Hematopoietic multipotent progenitor cell (in vitro differentiated cells): ENCODE measurements at places on chromosomes 1 and 21. TPM values are rescaled to one million over a fixed set of nuclear protein-coding genes. Genes with fewer than 3 reads are reported as not detected.

DNA sequence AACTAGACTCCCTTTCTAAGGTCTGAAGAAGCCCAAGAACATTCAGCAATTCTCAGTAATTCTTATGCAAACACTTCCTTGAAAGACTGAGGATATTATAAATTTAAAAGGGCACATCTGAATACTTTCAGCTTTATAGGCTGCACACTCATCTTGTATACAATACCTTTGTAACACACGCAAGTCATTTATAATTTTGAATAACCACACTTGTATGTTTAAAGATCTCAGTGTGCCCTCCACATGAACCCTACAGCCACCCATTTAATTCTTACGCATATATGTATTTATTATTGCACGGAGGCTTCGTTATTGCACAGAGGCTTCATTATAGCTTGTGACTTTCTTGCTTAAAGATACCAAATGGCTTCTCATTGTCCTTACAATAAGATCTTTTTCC, 1.2 kb upstream of the KRTAP27-1 start:
- no peak for DNase-seq

DNA sequence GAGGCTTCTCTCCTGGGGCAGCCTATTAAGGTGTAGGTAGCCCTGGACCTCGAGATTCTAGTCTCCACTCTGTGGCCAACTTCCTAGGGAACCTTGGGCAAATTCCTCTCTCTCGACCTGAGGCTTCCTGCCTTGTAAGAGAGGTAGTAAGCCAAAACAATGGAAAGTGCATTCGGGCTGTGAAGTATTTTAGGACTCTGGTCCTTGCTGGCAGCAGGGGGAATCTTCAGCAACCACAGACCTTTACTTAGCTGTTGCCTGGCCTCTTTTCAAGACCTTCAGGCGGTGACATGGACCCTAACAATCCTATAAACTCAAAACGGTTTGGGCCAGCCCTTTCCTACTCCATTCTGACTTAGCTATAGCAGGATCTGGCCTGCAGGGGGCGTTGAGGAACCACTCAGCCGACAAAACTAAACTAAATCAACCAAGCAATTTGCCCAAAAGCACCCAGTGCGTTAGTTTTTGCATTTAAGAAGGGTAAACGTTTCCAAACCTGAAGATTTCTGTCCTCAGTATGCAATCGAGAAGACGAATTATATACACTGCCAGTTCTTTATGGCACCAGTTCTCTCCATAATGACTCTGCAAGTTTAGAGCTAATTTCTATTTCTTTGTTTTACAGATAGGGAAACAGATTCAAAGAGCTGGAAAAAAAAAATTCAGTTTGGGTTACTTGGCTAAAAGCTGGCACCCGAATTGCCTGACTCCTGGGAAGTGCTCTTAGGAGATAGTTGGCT, 10.9 kb upstream of the SESN2 start:
- DNase-seq = peak; percentile 82

DNA sequence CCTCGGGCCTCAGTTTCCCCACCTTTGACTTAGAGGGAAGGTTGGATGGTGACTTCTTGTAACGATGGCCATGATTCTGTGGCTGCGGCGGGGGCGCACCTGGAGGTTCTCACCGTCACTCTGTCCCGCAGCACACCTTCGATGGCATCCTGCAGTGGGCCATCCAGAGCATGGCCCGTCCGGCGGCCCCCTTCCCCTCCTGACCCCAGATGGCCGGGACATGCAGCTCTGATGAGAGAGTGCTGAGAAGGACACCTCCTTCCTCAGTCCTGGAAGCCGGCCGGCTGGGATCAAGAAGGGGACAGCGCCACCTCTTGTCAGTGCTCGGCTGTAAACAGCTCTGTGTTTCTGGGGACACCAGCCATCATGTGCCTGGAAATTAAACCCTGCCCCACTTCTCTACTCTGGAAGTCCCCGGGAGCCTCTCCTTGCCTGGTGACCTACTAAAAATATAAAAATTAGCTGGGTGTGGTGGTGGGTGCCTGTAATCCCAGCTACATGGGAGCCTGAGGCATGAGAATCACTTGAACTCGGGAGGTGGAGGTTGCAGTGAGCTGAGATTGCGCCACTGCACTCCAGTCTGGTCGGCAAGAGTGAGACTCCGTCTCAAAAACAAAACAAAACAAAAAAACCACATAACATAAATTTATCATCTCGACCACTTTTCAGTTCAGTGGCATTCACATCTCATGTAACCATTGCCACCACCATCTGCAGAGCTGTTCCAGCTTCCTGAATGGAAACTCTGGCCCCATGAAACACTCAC, 2.1 kb upstream of the PFKL start:
- peak; percentile 80 for DNase-seq

DNA sequence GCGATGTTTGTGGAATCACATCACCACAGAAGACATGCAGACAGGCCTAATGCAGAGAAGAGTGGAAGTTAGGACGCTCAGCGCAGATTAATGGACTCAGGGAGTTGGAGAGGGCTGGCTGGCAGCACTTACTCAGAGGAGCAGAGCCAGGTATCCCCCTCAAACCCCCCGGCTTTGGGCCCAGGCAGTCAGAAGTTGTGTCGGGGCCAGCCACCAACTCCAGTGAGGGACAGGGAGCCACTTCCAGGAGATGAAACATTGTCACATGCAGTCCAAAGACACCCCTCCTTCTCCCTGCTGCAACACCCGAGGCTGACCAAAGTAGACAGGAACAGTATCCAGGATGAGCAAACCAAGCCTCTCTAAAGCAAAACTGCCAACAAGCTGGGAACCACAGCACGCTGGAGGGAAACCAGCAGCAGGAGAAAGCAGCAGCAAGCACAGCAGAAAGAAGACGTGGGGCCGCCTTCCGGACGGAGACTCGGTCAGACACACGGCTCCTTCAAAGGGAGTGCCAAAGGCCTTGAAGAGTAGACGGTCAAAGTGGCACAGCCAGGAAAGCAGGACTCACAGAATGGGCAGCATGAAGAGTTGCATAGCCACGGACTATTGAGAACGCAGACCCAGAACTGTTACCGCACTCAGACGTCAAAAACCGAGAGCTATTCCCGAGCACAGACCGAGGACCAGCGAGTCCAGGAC, 149.3 kb downstream of the PCBP3 start:
- DNase-seq = no peak

DNA sequence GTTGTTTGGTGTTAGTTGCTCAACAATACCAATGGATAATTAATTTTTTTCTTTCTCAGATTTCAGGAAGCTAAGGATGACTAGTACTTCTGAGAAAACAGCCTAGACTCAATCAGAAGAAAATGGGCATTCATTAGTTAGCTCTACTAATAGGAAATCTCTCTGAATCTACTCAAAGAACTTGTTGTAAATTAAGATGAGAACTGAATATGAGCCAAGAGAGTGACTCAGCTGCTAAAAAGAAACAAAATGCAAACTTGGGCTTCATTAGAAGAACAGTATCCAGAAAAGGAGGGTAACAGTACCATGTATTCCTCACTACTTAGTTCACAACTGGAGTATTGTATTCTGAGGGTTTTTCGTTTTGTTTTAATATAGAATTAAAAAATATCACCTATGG, 12.5 kb downstream of the FOXJ3 start:
- DNase-seq = peak; percentile 34

DNA sequence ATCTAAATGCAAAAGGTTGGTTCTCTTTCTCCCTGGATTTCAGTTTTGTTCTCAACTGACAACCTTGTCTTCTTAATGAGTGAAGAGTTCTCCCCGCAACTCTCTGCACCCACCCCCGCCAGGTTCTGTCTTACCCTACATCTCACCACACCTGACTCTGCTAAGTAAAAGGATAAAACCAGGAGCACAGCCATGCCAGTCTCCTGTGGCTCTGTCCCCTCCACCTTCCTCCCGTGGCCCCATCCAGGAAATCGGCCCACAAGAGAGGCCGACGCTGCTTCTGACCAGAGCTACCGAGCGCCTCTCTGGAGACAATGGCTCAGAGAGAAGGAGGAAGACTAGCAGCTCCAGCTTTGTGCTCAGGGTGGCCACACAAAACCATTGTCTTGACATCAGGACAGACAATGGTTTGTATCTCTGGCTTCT, 72.2 kb downstream of the PLEKHA6 start:
- no peak for DNase-seq

Gene CHRNB2
- total RNA-seq = not detected

Gene PSRC1
- total RNA-seq = 1.3 TPM

Gene C4BPA
- total RNA-seq = not detected

Gene SYT6
- not detected for total RNA-seq

Gene FOXD2
- 0.27 TPM for total RNA-seq

Gene MNDA
- 1.1 TPM for total RNA-seq

Gene DENND1B
- 28.0 TPM for total RNA-seq
